ENCODE measurements at places on chromosomes 2 and 18. TPM values are rescaled to one million over a fixed set of nuclear protein-coding genes. Genes with fewer than 3 reads are reported as not detected.

The ADRA2B gene
- 0.21 TPM for total RNA-seq

The RNF103 gene
- total RNA-seq, result 12.4 TPM

DNA sequence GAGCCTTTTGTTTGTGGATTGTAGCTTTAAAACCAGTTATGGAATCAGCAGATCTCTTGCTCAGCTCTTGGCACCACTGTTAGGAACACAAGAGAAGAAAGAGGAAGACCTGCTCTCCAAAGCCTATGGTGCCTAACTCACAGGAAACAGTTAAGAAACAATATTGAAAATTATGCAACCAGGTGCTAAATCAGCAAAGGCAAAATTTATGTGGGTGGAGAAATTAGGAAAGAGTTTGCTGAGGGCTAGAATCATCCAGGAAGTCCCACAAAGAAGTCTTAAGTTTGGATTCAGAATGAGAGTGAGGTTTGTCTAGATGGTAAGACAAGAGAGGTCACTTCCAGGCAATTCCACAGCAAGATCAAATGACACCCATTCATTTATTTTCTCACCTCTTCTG is 49.4 kb downstream of the AOX1 start:
- no peak overlapping the region for H3K4me3 ChIP-seq
- no peaks in the 10 kb centered on the region for H3K36me3 ChIP-seq
- DNase-seq, result no peak
- H3K27me3 ChIP-seq, result peaks cover 19% of the 10 kb centered on the region
- no peak overlapping the region for H3K27ac ChIP-seq

DNA sequence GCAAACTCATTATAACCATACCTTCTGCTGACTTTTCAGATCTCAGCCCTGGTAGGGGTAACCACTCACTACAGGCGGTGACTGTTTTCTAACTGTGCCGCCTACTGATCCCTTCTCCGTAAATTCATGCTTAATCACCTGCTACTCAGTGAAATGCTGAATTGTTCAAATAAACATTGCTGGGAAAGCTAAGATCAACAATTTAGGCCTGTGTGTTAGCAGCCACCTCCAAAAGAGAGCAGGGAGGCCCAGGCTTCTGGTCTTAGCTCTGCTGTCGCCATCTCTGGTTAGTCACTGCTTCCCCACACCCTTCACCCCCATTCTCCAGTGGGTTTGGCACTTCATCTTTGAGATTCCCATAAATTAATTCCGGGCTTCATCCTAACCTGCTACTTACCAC is 21.8 kb upstream of the NT5C1B start:
- no peak overlapping the region for H3K4me3 ChIP-seq
- DNase-seq, result no peak
- H3K27ac ChIP-seq, result no peak overlapping the region
- H3K36me3 ChIP-seq, result no peaks in the 10 kb centered on the region
- peaks cover 3% of the 10 kb centered on the region for H3K4me1 ChIP-seq

DNA sequence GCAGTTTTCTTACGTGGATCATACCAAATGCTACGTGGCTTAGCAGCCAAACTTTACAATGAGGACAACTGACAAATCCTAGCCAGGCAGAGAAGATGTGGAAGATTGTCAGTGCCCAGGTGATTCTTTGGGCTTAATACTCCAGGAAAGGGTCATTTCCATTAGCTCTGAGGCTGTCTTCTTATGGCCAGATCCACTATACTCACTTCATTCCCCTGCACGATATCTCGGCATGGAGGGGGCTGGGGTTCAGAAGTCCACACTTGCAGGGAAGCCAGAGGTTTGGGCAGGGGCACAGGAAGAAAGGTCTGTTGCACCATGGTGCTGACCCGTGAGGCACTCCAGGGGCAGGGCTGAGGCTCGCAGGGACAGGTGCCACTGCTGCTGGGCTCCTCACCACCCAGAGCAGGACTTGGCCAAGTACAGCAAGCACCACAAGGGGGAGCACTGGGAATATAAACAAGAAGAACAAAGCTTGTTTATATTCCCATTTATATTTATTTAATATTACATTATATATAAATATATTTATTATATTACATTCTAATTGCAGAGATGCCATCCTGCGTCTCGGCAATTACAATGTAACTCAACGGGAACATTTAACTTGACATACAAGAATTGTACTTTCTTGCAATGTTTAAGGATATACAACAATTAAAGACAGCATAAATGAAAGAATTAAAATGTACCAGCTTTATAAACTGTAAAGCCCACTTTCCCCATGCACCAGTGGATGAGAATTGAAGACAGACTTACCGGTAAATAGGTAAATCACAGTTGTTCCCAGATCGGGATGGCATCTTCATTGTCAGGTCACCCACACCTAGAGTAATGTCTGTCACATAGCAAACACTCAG is 27.2 kb downstream of the CLUL1 start:
- peak; percentile 43 for DNase-seq
- peaks cover 2% of the 10 kb centered on the region for H3K4me1 ChIP-seq
- no peaks in the 10 kb centered on the region for H3K36me3 ChIP-seq
- no peak overlapping the region for H3K4me3 ChIP-seq
- peaks cover 34% of the 10 kb centered on the region for H3K27me3 ChIP-seq

DNA sequence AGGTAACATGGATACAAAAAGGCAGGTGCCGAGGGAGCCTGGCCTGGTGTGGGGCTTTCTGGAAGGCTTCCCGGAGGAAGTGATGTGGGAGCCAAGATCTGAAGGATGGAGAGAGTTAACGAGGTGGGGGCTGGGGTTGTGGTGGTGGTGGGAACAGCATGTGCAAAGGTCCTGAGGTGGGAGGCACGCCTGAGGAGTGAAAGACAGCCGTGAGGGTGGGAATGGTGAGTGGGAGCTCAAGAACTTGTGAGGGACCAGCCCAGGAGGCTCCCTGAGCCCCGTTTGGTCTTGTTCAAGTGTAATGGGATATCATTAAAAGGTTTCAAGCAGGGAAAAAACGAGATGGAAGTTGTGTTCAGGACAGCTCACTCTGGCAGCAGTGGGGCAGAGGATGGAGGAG is 35.2 kb downstream of the TRPM8 start:
- no peak overlapping the region for H3K27ac ChIP-seq
- peaks cover 27% of the 10 kb centered on the region for H3K27me3 ChIP-seq
- H3K4me3 ChIP-seq, result no peak overlapping the region
- DNase-seq, result no peak
- no peaks in the 10 kb centered on the region for H3K36me3 ChIP-seq

DNA sequence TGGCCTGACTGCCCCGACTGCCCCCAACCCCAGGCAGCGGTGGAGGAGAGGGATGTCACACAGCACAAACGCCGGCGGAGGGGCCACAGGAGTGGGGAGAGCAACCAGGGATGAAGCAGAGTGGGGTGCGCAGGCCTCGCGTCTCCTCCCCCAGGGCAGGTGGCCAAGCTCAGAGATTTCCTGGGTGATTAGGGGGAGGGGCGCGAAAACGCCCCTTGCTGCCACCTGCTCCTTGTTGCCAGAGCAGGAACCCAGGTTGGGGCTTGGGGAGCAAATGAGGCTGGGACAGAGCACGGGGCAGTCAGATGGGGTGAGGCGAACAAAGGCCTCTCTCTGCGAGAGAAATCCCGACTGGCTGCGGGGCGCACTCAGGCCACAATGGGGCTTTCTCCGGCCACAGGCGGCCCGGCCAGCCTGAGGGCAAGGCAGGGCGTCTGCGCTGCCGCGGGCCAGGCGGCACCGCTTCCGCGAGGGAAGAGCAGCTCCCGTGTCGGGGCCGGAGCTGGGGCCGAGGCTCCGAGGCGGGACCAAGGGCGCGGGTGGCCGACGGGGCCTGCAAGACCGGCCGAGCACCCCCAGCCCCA is 11.5 kb downstream of the TEX44 start:
- H3K27me3 ChIP-seq, result peaks cover 3% of the 10 kb centered on the region
- no peak overlapping the region for H3K27ac ChIP-seq
- DNase-seq, result no peak
- peak overlapping the region; percentile 64 for H3K4me3 ChIP-seq
- no peaks in the 10 kb centered on the region for H3K36me3 ChIP-seq
- peaks cover 3% of the 10 kb centered on the region for H3K4me1 ChIP-seq

- peaks cover 22% of the 10 kb centered on the region for H3K4me1 ChIP-seq
- no peak for DNase-seq
- no peak overlapping the region for H3K27ac ChIP-seq
- peaks cover 14% of the 10 kb centered on the region for H3K27me3 ChIP-seq
Measured at GRCh38 chr2:98029718-98030222, 34.0 kb upstream of the TMEM131 start.

DNA sequence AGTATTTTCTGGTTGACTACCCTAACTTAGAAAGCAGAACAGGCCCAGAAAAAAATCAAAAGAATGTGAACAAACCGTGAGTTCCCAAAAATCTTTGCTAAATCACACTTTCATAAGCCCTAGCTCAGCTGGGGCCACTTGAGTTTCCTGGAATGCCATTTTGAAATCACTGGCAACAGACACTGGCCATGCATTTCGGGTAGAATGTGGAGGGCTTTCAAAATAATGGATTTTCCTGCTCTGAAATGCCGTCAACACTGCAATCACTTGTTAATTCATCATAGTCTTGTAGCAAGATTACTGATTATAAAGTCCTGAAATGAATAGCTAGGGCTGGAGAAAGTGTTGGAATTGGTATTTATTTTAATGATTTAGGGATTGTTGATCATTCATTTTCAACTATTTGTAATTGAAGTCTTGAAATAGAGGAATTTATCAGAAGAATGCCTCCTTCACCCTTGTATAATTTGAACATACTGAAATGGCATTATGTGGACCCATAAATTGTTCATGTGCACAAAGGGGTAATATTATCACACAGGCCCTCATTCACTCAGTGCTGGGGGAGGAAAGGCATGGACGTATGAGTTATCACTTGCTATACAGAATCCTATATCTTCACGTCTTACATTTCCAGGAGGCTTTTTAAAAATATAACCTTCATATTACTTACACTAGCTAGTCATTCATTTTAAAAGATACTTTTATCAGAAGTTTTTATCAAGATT is 134.8 kb downstream of the DTNA start:
- no peaks in the 10 kb centered on the region for H3K36me3 ChIP-seq
- no peaks in the 10 kb centered on the region for H3K4me1 ChIP-seq
- DNase-seq, result no peak
- no peak overlapping the region for H3K4me3 ChIP-seq
- peaks cover 19% of the 10 kb centered on the region for H3K27me3 ChIP-seq

- peaks cover 24% of the 10 kb centered on the region for H3K4me1 ChIP-seq
- no peaks in the 10 kb centered on the region for H3K27me3 ChIP-seq
- no peak overlapping the region for H3K4me3 ChIP-seq
- peaks cover 65% of the 10 kb centered on the region for H3K36me3 ChIP-seq
Measured at GRCh38 chr2:63881205-63881604, 39.5 kb downstream of the UGP2 start.

GRCh38 chr2:32947484-32948143 is 861 bp downstream of the LTBP1 start:
- H3K27ac ChIP-seq, result no peak overlapping the region
- H3K36me3 ChIP-seq, result no peaks in the 10 kb centered on the region
- peak; percentile 31 for DNase-seq

- no peak overlapping the region for H3K27ac ChIP-seq
- H3K4me1 ChIP-seq, result no peaks in the 10 kb centered on the region
- no peaks in the 10 kb centered on the region for H3K27me3 ChIP-seq
- DNase-seq, result no peak
- no peak overlapping the region for H3K4me3 ChIP-seq
Measured at GRCh38 chr2:21376864-21377263, 253.1 kb downstream of the TDRD15 start.

DNA sequence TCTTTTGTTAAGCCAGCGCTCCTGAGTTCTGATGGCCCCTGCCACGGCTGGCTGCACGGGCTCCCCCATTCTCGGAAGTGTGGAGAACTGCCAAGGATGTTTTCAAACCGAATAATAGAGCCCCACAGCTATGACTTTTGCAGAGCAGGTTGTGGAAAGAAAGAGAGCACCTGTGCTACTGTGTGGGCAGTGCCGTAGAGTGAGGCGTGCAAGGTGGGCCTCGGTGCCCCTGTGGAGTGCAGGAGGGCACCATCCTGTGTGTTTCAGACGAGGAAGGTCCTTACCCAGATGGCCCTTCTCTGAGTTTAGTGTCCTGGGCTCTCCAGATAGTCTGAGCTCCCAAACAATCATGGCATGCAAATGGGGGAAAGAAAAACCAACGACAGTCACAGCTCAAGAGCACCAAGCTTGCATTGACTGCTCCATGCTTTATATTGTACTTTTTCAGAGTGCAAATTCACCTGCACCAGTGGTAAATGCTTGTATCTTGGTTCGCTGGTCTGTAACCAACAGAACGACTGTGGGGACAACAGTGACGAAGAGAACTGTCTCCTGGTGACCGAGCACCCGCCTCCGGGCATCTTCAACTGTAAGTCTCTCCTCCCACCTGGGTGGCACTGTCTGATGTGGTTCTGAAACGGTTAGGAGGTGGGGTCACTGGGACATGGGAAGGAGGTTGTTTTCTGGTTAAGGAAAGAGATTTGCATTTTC is 219.4 kb downstream of the LDLRAD4 start:
- DNase-seq, result peak; percentile 43
- peaks cover 59% of the 10 kb centered on the region for H3K4me1 ChIP-seq
- H3K4me3 ChIP-seq, result peak overlapping the region; percentile 57
- H3K27me3 ChIP-seq, result no peaks in the 10 kb centered on the region
- peak overlapping the region; percentile 95 for H3K27ac ChIP-seq

GRCh38 chr2:84946204-84947009 is 24.6 kb upstream of the KCMF1 start:
- H3K36me3 ChIP-seq, result peaks cover 29% of the 10 kb centered on the region
- peak overlapping the region; percentile 92 for H3K27ac ChIP-seq
- H3K4me3 ChIP-seq, result peak overlapping the region; percentile 62
- peak; percentile 50 for DNase-seq
- H3K4me1 ChIP-seq, result peaks cover 38% of the 10 kb centered on the region
- no peaks in the 10 kb centered on the region for H3K27me3 ChIP-seq

DNA sequence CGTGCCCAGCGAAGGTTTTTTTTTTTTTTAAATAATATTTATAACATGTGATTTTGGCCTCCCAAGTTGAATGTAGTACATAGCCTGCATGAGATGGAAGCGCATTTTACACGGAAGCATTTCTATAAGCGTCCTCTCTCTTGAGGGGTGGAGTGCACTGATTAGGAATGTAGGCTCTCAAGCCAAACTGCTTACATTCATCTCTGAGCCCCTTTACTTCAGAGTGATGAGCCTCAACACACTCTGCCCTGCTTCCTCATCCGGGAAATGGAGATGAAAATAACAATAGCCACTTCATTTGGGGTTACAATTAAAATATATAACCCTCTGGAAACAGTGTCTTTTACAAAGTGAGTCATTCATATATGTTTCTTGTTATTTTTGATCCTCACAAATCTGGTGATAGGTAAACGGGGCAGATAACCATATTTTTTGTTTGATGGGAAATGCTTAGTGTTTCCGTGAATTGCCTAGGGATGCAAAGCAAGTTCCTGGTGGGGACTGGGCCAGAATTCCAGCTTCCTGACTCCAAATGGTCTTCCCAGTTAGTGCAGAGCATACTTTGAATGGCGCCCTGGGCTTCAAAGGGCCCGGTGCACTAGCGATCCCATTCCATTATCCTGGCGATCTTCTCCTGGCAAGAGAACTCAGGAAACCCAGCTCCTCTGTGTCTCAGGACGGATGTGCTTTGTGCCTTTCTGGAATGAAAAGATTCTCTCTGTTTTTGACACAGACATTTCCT is 124.3 kb downstream of the PIEZO2 start:
- no peak for DNase-seq
- H3K27me3 ChIP-seq, result no peaks in the 10 kb centered on the region
- H3K4me3 ChIP-seq, result no peak overlapping the region
- no peaks in the 10 kb centered on the region for H3K4me1 ChIP-seq
- no peaks in the 10 kb centered on the region for H3K36me3 ChIP-seq

All from activated T-helper 2 cell treated with anti-CD3 and anti-CD28 coated beads, Interferon-gamma antibody, Interleukin-2, Interleukin-4, amounts not matched to agents 10 μg/mL and 5 μg/mL and 100 μg/mL, durations not matched to agents 14 hours and 24 hours and 36 hours (primary cell).